ENCODE measurements at places on chromosomes 3 and 15. TPM values are rescaled to one million over a fixed set of nuclear protein-coding genes. Genes with fewer than 3 reads are reported as not detected.

The FOXL2 gene
- not detected for polyA plus RNA-seq

DNA sequence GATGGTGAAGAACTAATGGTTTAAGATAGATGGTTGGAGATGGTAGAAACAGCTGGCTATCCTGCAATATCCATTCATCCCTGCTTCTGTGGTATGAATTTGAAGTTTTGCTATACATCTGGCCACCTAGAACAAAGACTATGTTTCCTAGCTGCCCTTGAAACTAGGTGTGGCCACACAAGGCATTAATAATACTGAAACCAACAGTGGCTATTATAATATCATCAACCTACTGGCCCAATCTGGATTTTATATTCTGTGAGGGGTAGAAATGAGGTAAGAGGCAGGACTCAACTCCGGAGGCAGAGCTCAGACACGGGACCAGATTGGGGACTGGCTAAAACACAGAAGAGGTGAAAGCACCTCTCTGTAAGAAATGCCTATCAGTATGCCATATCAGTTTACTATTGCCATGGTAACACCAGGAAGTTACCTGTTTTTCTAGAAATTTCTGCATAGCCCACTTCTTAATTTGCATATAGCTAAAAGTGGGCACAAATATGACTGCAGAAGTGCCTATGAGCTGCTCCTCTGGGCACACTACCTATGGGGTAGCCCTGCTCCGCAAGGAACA is 8.4 kb downstream of the IFT80 start:
- DNase-seq: no peak

- no peak for DNase-seq
Measured at GRCh38 chr3:52866427-52866826, 30.9 kb downstream of the STIMATE start.

GRCh38 chr3:66035763-66036477 is 2.8 kb downstream of the MAGI1 start:
- DNase-seq: no peak

- no peak for DNase-seq
Measured at GRCh38 chr3:106962993-106963392, 414.2 kb upstream of the CCDC54 start.

GRCh38 chr3:141366285-141367037 is 1.8 kb upstream of the ZBTB38 start:
- no peak for DNase-seq
